Lung (tissue), 17 donors: ENCODE measurements at places on chromosomes 5 and 9. TPM values are rescaled to one million over a fixed set of nuclear protein-coding genes. Genes with fewer than 3 reads are reported as not detected.

RFESD gene
- total RNA-seq: 3.8 TPM

FYB1 gene
- total RNA-seq: 33.9 TPM

CD72 gene
- 6.6 TPM for total RNA-seq

F12 gene
- not detected for total RNA-seq

TRPM6 gene
- 2.3 TPM for total RNA-seq

LHX2 gene
- total RNA-seq: 0.31 TPM

PHYHD1 gene
- total RNA-seq: 25.5 TPM

CDC23 gene
- 19.8 TPM for total RNA-seq

HAVCR2 gene
- 13.0 TPM for total RNA-seq

RABGAP1 gene
- 55.0 TPM for total RNA-seq
